ENCODE measurements at places on chromosomes 12 and 14.

- DNase-seq: no peak
Observed at GRCh38 chr12:39028382-39028781, 123.0 kb upstream of the CPNE8 start.

GRCh38 chr12:99029511-99030271 lies 384.6 kb downstream of the APAF1 start:
- DNase-seq: no peak

GRCh38 chr12:125203145-125203765 lies 138.0 kb downstream of the AACS start:
- DNase-seq: no peak

GRCh38 chr12:43011383-43011926 lies 421.9 kb upstream of the PRICKLE1 start:
- no peak for DNase-seq

DNA sequence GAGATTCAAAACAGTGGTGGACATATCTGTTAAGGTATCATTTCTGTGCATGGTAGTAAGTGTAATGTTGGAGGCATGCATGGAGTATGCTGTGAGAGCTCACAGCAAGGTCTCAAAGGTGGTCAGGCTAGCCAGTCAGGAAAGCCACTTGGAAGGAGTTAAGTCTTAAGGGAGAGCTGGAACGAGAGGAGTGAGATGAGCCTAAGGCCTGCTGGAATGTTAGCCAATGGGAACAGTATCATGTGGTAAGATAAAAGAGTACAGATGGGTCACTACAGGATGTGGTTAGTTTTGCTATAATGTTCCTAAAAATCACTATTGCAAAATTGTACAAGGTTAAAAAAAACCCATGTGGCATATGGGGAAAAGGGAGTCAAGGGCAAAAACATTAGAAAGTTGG lies 311.7 kb upstream of the E2F7 start:
- peak; percentile 89 for DNase-seq

DNA sequence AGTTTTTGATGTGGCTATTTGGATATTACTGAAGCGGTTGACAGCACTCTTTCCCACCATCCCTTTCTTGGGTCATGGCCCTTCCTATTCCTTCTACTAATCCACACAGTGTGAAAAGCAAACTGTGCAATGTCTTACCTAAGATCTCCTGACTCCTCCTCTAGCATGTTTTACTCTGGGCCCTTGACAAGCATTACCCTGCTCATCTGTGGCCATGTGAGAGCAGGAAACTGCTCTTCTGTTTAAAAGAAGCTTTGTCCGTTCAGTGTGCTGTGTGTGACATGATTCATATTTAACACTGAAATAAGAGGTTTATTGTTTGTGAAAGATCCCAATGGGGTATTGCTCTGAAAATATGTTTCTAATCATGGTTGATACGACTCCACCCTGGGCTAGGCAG lies 1022.5 kb downstream of the AACS start:
- no peak for DNase-seq

GRCh38 chr12:41277100-41277945 lies 89.2 kb downstream of the PDZRN4 start:
- DNase-seq: peak; percentile 49

DNA sequence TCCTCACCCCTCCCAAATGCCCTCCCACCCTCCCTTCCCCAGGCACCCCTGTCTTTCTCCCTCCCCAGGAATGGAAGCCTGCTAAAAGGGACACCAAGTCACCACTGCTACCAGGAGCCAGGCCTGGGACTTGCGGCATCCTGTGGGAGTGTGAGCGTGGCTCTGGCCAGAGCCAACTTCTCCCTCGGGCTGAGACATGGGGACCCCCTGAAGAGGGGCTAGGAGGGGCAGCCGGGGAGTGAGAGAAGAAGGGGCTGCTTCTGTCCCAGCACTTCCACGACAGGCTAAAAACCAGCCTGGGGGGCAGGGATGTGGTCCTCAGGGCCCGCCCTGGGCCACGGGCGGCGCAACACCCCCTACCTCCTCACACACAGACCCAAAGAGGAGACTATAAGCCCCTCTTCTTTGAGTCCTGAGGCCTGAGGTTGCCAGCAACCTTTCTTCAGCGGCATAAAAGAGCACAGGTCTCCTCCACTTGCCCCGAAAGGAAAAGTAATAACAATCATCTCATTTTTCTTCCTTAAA lies 278.9 kb downstream of the DPF3 start:
- no peak for DNase-seq

GRCh38 chr14:60553808-60554207 lies 44.9 kb downstream of the SIX6 start:
- DNase-seq: peak; percentile 16

- peak; percentile 5 for DNase-seq
Observed at GRCh38 chr14:93799989-93800921, 12.0 kb upstream of the PRIMA1 start.

Data from AG10803 (cell line).